ENCODE measurements at places on chromosomes 12 and 14.

DNA sequence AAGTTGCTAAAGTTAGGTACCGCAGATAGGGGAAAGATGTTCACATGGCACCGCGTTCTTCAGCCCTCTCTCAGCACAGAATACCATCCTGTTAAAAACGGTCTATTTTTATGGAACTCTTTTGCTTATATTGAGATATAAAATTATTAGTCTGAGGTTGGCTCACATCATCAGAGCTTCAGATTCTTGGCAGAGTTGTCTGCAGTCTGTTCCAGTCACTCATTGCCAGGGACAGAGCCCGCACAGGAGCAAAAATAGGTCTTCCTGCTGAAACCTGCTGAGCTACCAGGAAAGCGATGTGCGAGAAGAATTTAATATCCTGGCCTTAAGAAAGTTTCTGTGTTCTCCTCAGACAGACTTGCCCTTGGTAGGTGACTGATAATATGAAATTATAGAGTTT lies 249.8 kb downstream of the VRK1 start:
- H3K36me3 ChIP-seq: no peaks in the 10 kb centered on the region
- no peaks in the 10 kb centered on the region for H3K4me1 ChIP-seq
- H3K27ac ChIP-seq: no peak overlapping the region
- DNase-seq: no peak

DNA sequence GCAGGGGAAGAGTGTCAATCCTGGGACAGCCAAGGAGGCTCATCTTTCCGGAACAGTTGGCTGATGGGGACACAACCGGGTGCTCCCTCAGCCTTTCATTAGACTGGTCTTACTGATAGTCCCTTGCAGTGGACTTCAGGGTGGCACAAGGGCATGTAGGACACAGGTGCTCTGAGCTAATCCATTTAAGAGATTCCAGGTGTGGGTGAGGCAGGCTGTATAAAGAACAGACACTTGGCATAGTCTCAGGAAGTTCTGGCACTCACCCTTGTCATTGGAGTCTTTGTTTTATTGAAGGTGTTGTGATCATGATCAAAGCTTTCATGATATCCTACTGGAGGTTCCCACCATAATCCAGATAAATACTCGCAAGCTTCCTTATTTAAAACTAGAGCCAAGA lies 341.6 kb downstream of the EMP1 start:
- no peak for DNase-seq
- no peak overlapping the region for H3K4me3 ChIP-seq
- H3K4me1 ChIP-seq: peaks cover 2% of the 10 kb centered on the region

DNA sequence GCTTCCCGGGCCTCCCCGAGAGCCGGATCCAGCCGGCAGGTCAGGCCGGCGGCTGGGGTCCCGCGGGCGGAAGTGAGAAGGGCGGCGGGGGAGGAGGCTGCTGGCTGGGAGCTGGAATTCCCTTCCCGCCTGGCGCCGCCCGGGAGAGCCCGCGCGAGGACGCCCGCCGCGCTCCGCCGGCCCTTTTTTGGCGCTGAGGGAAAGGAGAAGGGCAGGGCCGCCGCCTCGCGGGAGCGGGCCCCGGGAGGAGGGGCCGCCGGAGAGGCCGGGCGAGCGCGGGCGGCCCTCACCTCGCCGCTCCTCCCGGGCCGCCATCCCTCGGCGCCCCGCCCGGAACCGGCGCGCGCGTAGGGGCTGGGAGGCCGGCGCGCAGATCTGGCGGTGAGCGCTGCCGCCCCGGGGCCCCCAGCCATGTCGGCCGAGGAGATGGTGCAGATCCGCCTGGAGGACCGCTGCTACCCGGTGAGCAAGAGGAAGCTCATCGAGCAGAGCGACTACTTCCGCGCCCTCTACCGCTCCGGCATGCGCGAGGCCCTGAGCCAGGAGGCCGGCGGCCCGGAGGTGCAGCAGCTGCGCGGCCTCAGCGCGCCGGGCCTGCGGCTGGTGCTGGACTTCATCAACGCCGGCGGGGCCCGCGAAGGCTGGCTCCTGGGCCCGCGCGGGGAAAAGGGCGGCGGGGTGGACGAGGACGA lies at the start of the genes KLHL42 and MANSC4:
Gene KLHL42 (plus strand): TSS at position 314 of the 692 bp plus-strand sequence. CDS start 98 bp downstream, at position 412.
Gene MANSC4 (minus strand): TSS at position 317 of the 692 bp plus-strand sequence. CDS start 8,960 bp downstream, outside the sequence.
- H3K36me3 ChIP-seq: peaks cover 6% of the 10 kb centered on the region
- H3K4me1 ChIP-seq: peaks cover 33% of the 10 kb centered on the region
- peak; percentile 74 for DNase-seq
- H3K27me3 ChIP-seq: peaks cover 17% of the 10 kb centered on the region

- H3K4me1 ChIP-seq: peaks cover 3% of the 10 kb centered on the region
- no peak overlapping the region for H3K27ac ChIP-seq
- H3K36me3 ChIP-seq: no peaks in the 10 kb centered on the region
- no peak overlapping the region for H3K4me3 ChIP-seq
- DNase-seq: peak; percentile 19
Measured at GRCh38 chr12:124125203-124125871, 152.3 kb downstream of the ZNF664 start.

GRCh38 chr12:32332446-32332845 lies 66.9 kb upstream of the FGD4 start:
- H3K27me3 ChIP-seq: no peaks in the 10 kb centered on the region
- H3K4me3 ChIP-seq: no peak overlapping the region
- H3K27ac ChIP-seq: no peak overlapping the region
- H3K4me1 ChIP-seq: peaks cover 8% of the 10 kb centered on the region

DNA sequence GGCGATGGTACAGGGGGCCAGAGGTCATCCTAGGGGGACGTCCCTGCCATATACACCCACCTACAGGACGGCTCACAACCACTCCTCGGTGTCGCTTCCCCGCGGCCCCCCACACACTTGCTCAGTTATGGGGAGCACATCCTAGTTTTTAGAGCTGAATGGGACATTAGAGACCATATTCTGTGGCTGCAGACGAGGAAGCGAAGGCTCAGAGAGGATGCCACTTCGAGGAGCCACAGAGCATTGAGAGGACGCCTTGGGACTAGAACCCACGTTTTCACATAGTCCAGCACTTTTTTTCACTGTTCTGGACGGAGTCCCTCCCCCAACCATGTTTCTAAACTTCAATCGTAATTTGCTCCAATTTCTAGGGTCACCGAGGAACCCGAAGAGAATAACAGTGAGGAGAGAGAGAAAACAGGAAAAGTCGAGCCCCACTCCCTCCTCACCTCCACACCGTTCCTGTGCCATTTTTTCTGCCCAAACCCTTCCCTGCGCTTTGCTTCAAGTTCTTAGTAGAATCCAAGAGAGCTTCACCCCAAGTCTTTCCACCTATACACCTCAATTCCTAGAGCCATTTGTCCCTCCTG lies 641 bp upstream of the ASCL1 start:
- H3K27me3 ChIP-seq: peaks cover 70% of the 10 kb centered on the region
- H3K27ac ChIP-seq: no peak overlapping the region
- no peak for DNase-seq
- peaks cover 43% of the 10 kb centered on the region for H3K4me1 ChIP-seq

Measured in activated CD4-positive, alpha-beta memory T cell treated with anti-CD3 and anti-CD28 coated beads, Interleukin-2, amount 10 ng/mL, durations not matched to agents 7 days and 5 days (primary cell).